ENCODE measurements at places on chromosomes 2 and 18.

GRCh38 chr2:42809819-42810120, 17.4 kb upstream of the HAAO start:
- DNase-seq: no peak

DNA sequence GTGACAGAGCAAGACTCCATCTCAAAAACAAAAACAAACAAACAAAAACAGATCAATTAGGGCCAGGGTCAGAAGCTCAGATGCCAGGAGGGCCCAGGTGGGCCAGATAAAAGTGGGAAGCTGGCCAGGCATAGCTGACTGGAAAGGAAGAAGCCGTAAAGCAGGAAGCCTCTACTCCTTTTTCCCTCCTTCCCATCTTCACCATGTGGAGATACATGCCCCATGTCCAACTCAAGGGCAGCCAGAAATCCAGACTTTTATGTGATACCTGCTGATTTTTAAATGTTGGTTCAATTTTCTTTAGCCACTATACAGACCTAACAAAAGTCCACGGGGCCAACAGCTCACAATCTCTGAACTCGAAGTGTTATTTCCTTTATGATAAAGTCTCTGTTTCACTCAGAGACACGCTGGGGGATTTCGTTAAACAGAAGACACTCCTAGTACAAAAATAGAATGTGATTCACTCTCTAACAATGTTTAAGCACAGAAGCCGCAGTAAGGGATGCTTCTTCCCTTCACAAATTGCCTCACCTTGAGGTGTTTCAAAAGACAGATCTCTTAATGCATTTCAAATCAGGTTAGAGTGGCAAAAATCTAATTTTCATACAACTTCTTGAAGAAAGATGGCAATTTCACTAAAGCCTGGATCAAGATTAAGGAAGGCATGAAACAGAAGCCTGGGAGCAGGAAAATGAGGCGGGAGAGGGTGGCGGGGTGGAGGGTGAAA, 14.0 kb downstream of the TMEM247 start:
- DNase-seq: no peak

- peak; percentile 42 for DNase-seq
Measured at GRCh38 chr2:102664471-102664909, 45.1 kb downstream of the SLC9A2 start.

- no peak for DNase-seq
Measured at GRCh38 chr18:48348739-48349138, 60.4 kb downstream of the ZBTB7C start.

- no peak for DNase-seq
Measured at GRCh38 chr2:189440644-189440946, 679 bp upstream of the WDR75 start.

GRCh38 chr2:71791501-71792135, 338.3 kb downstream of the DYSF start:
- DNase-seq: no peak

- no peak for DNase-seq
Measured at GRCh38 chr2:54685263-54685775, 38.1 kb upstream of the EML6 start.

DNA sequence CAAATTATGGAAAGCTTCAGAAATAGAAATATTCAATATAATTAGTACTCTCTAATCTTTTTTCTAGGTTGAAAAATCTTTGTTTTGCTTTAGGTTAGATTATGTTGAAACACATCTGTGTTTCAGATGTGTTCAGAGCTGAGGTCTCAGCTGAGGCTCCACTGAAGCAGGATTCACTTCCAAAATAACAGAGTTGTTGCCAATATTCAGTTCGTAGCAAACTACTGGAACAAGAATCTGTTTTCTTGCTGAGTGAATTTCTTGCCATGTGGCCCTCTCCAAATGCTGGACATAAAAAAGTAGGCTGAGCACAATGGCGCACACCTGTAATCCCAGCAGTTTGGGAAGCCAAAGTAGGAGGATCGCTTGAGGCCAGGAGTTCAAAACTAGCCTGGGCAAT, 8.7 kb downstream of the PHOSPHO2 start:
- DNase-seq: no peak

- no peak for DNase-seq
Measured at GRCh38 chr18:79458131-79458838, 62.6 kb downstream of the NFATC1 start.

- DNase-seq: no peak
Measured at GRCh38 chr18:59276047-59276446, 2.8 kb upstream of the RAX start.

GRCh38 chr18:74457043-74457724, at the start of gene DIPK1C:
Gene DIPK1C (minus strand): TSS chr18:74457308. CDS start chr18:74457259, 49 bp downstream.
- DNase-seq: no peak

- no peak for DNase-seq
Measured at GRCh38 chr2:54374591-54375364, 81.3 kb upstream of the SPTBN1 start.

All from stimulated activated CD4-positive, alpha-beta T cell treated with anti-CD3 and anti-CD28 coated beads, Interleukin-12 subunit alpha, Interleukin-12 subunit beta, amount 100 ng/mL, for 24 hours (primary cell).